ENCODE measurements at places on chromosomes 4 and X.

DNA sequence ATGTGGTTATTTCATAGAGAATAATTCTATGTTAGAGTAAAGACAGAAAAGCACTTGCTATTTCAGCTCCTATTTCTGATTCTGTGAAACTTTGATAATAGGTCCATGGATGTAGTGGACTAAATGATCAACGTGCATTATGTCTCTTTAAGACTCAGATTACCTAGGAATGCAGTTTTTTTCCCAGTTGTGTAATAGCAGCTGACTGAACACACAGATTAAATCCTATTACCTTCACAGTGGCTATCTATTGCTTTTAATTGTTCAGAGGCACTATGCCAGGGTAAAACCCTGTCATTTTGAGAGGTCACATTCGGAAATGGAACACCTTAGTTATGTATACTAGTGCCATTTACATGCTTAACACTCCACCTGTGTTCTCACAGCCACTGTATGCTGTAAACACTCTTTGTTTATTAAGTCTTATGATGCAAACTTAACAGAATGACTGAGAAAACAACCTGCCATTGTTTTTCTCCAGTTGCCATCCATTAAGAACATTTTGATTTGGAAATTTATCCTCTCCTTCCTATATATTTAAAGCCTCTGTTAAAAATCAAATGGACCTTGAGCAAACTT lies 70.5 kb downstream of the HPGD start:
- DNase-seq: no peak

DNA sequence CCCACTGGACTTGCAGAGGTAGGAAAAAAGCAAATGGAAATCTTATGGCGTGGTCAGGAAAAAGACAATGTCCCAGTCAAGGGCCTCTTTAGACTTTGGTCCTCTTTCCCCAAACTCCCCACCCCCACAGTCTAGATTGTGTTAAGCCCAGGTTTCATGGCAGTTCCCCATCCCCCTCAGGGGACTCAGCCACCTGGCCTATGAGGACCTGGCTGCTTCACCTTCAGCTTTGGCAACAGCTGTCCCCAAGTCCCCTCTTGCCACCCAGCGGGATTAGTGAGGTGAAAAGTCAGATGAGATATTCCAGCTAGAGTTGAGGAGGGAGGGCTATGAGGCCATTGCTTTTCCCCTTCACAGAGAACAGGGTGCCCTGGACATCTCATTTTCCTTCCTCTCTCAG lies 457 bp downstream of the RIPPLY1 start:
- no peak for DNase-seq

- DNase-seq: no peak
Measured at GRCh38 chr4:79170077-79170476, 155.8 kb downstream of the NAA11 start.

- DNase-seq: no peak
Measured at GRCh38 chr4:8028884-8029568, 89.4 kb upstream of the AFAP1 start.

DNA sequence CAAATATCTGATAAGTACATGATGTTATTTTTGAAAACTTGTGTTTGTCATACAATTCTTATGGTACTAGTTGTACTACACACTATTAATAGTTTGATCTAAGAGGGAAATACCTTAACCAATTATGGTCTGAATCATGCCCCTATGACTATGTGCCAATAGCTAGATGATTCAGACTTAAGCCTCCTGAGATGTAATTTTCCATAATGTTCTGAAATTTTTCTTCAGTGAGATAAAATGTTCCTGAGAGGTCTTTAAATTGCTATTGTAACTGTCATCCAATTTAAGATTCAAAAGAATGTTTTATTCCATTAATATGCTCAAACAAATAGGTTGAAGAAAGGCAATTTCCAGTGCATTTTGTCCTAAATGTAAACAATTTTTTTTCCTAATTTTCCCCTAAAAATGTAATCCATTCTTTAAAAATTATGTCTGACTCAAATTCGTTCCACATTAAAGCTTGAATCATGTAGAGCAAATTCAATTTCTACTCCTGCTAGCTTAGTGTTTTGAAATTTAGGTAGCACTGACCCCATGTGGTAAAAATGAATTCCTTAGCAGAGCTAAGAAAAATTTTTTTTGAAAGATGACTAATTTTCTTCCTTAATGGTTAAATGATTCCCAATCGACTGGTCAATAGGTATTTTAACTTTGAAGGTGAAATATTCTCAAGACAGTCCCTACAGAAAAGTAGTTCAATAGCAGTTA lies 49.1 kb downstream of the APOOL start:
- DNase-seq: no peak

DNA sequence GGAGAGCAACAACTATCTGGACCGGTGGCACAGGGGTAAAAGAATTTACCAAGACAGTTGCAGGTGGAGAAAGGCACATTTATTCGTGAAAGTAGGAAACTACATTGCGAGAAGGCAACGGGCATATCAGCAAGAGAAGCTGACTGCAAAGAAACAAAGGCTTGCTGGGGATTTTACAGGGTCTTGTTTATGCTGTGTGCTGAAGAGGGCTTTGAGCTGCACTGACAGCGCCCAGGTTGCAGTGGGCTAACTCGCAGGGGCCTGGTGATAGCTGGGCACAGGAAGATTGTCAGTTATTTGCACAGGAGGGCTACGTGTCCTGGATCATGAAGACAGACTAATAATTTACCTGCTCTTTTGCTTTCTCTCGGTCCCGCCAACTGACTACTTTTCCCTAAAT lies 10.7 kb downstream of the TLR3 start:
- no peak for DNase-seq

GRCh38 chrX:42176789-42177188 lies 253.4 kb upstream of the CASK start:
- DNase-seq: no peak

GRCh38 chrX:46803140-46803539 lies 33.7 kb upstream of the RP2 start:
- DNase-seq: no peak

GRCh38 chrX:24339911-24340310 lies 20.5 kb upstream of the SUPT20HL1 start:
- DNase-seq: no peak

DNA sequence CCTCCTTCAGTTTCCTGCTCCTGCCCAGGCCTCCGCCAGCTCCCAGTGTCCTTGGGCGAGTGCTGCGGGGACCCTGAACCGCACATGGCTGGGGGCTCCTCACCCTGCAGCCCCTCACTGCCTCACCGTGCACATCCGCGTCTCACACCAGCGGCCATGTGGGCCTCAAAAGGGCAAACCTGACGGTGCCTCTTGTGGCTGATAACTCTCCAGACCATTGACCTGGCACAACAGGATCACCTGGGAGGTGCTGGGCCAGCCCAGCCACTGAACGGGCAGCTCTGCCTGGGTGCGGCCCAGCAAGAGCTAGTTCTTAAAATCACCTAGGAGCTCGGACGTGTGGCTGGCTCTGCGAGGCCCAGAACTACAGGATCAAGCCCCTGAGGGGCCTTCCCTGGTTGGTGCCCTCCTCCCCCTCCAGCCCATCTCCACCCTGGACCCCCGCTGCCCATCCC lies 4.1 kb upstream of the S100P start:
- no peak for DNase-seq

DNA sequence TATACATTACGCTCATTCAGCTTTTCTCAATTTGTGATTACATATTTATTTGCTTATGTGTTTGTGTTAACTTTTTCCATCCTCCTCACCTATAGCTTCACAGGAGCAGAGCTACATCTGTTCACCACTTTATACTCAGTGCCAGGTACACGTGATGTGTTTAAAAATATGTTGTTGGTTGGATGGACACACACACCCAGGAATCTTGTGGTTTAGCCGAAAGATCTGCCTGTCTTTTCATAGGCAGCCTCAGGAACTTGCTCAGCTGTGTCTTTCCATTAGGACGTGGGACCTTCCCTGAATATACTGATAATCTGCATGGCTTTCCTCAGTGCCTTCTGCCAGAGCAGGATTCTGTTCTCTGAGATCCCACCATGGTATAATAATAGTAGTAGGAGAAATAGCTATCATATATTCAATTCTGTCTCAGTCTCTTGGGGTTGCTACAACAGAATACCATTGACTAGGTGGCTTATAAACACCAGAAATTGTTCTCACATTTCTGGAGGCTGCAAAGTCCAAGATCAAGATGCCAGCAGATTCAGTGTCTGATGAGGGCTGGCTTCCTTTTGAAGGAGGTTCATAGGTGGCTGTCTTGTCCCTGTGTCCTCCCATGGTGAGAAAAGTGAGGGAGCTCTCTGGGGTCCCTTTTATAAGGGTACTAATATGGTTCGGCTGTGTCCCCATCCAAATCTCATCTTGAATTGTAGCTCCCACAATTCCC lies 50.0 kb upstream of the SOD3 start:
- no peak for DNase-seq

- no peak for DNase-seq
Measured at GRCh38 chr4:7626531-7626930, 191.8 kb upstream of the PSAPL1 start.

GRCh38 chr4:121041307-121042090 lies 30.8 kb downstream of the NDNF start:
- no peak for DNase-seq

- no peak for DNase-seq
Measured at GRCh38 chrX:2614911-2615310, 76.2 kb upstream of the CD99 start.

- DNase-seq: peak; percentile 18
Measured at GRCh38 chr4:140049024-140049848, 104.7 kb downstream of the MAML3 start.

- DNase-seq: no peak
Measured at GRCh38 chr4:147409350-147409749, 71.5 kb upstream of the EDNRA start.

GRCh38 chrX:16754019-16754418 lies 32.2 kb upstream of the TXLNG start:
- DNase-seq: no peak

- no peak for DNase-seq
Measured at GRCh38 chrX:118211891-118212816, 95.5 kb upstream of the KLHL13 start.

- no peak for DNase-seq
Measured at GRCh38 chr4:78267790-78268189, 210.7 kb downstream of the FRAS1 start.

GRCh38 chrX:43664708-43665107 lies 8.6 kb downstream of the MAOA start:
- DNase-seq: no peak

DNA sequence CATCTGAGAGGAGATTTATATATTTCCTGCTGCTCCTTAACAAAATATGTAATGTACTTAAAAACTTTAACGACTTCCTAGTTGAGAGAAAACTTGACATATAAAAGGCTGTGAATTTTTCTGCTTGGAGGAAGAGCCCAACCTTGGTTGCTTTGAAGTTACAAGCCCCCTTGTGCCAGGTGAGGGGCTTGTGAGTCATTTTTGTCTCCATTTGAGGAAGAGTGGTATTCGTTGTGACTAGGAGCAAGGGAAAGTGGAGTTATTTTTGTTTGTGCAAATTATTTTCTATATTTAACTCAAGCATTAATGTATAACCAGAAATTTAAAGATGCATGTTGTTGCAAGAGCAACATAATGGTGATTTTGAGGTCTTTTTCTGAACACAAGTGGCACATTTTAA lies 99.0 kb upstream of the DDX3X start:
- DNase-seq: no peak

DNA sequence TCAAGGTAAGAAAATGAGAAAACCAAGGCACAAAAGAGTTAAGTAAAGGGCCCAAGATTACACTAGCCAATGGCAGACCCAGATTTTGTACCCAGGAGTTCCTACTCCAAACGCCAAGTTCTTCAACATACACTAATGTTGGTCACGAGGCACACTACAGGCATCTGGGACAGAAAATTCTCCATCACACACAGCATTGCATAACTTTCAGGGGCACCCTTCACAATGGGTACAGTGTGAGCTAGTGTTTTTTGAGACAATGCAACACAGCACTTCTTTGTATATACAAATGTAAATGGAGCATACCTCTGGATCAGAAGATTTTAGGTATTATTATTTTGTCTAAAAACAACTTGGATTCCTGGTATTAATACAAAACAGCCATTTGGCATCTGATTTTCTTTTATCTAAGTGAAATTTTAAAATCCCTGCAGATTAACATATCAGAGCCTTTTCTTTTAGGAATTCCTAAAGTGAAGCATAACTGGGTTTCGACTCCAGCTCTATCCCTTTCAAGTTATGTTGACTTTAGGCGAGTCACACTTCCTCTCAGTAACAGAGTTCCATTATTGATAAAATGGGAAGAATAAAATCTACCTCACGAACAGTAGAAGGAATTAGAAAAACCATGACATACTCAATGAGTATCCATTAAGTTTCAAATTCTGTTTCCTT lies 41.1 kb downstream of the ADGRA3 start:
- DNase-seq: no peak

DNA sequence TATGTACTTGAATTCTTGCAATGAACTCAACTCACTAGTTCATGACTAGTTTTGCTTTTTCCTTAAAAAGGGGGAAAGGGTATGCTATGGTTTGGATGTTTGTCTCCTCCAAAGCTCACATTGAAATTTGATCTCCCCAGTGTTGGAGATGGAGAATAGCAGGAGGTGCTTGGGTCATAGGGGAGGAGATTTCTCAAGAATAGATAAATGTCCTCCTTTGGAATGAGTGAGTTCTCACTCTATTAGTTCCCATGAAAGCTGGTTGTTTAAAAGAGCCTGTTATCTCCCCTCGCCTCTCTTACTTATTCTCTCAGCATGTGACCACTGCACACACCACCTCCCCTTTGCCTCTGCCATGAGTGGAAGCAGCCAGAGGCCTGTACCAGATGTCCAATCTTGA lies 109.4 kb upstream of the INTU start:
- DNase-seq: no peak

DNA sequence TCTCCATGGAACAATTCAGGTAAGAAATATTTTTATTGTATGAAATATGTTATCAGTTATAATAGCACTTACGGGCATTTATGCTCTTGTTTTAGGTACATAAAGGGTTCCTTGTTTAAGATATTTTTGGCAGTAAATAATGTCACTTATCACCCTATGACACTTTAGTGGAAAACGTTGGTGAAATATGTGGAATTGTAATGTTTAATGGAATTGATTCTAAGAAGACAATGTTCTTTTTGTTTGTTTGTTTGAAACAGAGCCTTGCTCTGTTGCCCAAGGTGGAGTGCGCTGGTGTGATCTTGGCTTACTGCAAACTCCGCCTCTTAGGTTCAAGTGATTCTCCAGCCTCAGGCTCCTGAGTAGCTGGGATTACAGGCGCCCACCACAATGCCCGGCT lies 17.4 kb downstream of the NPNT start:
- DNase-seq: no peak

GRCh38 chr4:177380730-177381287 lies 61.4 kb downstream of the AGA start:
- DNase-seq: no peak

- no peak for DNase-seq
Measured at GRCh38 chr4:87363552-87363951, 27.4 kb downstream of the HSD17B11 start.

DNA sequence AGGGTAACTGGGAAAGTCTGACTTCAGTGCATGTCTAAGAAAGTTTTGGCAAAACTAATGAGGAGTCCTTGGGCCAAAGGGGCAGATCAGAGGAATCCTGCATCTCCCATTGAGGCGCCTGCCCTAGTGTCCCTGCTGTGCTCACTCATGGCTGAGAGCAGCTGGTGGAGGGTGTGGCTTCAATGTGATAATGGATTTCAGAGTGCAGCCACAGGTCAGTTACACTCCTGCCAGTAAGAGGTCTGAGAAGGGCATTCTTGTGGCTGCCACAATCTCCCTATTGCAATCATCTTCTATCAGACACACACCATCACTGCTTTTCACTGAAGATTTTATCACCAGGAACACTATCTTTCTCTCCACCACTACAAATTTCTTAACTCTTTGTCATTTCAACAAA lies 457.1 kb downstream of the MID1IP1 start:
- no peak for DNase-seq
